ENCODE measurements at places on chromosomes 7 and 10. TPM values are rescaled to one million over a fixed set of nuclear protein-coding genes. Genes with fewer than 3 reads are reported as not detected.

- peak; percentile 74 for DNase-seq
These were observed 587.2 kb downstream of the SORCS1 start for GRCh38 chr10:106577266-106577665.

- DNase-seq, result no peak
These were observed 200.4 kb upstream of the SORCS1 start for GRCh38 chr10:107364872-107365271.

DNA sequence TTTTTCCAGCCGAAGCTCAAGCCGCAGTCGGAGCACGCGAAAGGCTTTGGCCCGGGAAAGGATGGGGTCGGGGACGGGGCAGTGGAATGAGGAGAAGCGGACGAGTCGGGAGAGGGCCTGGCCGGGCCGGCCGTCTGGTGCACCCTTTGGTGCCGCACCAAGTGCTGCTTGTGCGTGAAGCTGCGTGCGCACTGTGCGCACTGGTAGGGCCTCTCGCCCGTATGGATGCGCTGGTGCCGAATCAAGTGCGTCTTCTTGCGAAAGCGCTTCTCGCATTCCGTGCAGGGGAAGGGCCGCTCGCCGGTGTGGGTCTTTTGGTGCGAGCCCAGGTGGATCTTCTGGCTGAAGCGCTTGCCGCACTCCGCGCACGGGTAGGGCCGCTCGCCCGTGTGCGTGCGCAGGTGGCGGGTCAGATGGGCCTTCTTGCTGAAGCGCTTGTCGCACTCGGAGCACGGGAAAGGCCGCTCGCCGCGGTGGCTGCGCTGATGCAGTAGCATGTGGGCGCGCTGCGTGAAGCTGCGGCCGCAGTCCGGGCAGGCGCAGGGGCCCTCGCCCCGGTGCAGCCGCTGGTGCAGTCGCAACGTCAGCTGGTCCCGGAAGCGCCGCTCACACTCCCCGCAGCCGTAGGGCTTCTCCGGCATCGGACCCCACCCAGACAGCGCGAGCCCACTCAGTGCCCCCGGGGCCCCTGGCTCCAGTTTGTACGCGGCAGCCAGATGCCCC lies 7.8 kb downstream of the ZNF467 start:
- DNase-seq, result no peak

GRCh38 chr7:99218406-99219184 lies 10.7 kb upstream of the KPNA7 start:
- no peak for DNase-seq

GRCh38 chr10:110667620-110668343 lies 23.6 kb downstream of the RBM20 start:
- no peak for DNase-seq

- peak; percentile 88 for DNase-seq
These were observed 77.8 kb downstream of the JAZF1 start for GRCh38 chr7:28102797-28103196.

Gene WNT16
- total RNA-seq, result 0.17 TPM

Gene FAM241B
- total RNA-seq, result 1.9 TPM

Measured in M059J (cell line).